ENCODE measurements at places on chromosomes 11 and 22.

DNA sequence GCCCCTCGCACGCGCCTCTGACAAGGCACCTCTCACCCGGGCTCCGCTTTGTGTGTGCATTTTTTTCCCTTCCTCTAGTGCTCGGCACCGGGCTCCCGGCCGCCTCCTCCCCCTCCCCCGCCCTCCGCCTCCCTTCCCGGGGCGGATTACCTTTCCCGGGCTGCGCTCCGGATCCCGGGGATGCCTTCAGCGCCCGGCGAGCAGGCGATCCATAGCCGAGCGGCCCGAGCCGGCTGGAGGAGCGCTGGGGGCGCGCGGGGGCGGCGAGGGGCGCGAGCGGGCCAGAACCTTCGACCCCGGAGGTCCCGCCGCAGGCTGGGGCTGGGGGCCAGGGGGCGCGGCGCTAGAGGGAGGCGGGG, 282 bp downstream of the MPPED2 start:
- DNase-seq = no peak

DNA sequence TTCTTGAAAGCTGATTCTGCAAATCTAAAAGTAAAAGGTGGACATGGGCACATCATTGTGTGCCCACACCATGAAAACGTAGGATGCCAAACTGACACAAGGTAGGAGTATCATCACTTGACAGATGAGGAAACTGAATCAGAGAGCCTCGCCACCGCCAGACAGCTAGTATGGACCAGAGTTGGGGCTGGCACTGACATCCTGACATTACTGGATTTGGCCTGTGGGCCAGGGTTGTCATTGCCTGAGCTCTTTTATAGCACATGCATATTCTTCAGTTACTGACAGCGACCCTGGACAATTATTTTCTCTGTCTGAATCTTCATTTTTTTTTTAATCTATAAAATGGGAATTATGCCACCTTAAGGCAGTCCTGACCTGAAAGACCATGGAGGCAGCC, 16.5 kb downstream of the USP35 start:
- no peak for DNase-seq

DNA sequence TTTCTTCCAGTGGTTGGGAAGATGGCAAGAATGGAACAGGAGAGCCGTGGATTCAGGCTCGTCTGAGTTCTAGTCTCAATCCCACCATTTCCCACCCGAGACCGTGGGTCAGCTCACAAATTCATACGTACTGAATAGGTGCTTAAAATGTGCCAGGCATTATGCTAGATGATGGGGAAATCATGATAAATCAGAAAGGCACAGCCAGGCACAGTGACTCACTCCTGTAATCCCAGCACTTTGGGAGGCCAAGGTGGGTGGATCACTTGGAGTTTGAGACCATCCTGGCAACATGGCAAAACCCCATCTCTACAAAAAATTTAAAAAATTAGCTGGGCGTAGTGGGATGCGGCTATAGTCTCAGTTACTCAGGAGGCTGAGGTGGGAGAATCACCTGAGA, 7.1 kb downstream of the TRIOBP start:
- no peak for DNase-seq

DNA sequence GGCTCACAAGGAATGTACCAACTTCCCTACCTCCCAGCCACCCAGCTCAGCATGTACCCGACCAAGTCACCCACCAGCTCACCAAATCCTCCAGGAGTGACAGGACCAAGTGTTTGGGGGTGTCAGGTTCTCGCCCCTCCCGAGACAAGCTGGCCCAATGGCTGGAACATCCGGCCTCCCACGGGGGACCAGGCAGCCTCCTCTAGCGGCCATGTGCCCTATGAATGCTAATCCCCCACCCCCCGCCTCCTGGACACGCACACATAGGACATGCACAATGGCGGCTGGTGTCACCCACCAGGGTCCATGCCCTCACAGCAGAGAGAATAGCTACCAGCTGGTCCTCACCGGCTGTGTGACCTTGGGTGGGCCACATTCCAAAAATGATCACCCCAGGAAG, 151.0 kb downstream of the MN1 start:
- DNase-seq = no peak

DNA sequence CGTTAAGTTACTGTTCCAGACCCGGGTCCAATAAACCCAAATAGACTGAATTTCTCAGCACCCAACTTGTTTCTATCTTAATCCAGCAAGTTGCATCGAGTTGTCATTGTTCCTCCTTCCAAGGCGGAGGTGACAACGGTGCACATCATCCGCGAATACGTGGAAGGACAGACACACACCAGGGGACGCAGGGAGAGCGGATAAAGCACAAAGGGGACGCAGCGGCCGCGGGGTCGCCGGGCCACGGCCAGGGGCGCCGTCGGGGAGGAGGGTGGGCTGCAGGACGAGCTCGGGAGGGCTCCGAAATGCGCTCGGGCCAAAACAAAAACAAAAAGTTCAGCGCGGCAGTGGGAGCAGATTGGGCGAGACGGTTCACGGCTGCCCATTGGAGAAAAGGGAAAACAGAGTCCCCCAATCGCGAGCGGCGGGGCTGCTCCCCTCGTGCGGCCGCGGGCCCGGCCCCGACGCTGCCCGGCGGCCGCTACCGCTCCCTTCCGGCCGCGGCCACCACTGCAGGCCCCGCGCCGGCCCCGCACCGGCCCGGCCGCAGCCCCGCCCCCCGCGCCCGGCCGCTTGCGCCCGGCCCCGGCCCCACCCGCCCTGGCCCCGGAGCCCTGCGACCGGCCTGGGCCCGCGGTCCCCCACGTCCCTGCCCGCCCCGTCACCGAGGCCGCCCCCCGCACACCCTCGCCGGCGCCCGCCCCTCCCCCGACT, 518 bp downstream of the KMT5B start:
- DNase-seq = peak; percentile 19

DNA sequence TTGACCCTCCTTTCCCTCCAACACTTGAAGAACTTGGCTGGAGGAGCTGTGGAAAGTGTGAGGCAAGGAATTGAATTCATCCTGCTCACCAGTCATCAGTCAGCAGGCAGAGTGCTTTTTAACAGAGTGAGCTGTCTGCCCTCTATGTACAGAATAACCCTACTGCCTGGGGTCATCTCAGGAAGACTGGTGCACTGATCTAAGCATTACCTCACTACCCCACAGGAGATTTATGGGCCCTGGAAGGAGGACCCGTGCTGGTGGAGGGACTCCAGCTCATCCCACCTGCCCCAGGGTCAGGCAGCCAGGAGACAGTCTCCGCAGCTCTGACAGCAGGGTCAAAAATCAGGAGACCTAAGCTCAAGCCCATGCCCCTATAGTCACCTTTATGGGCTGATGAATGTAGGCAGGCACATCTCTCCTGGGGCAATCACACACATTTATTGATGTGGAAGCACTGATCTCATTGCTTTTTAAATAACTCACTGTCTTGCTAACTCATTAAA, 270.8 kb upstream of the SESN3 start:
- DNase-seq = no peak

GRCh38 chr11:60830478-60831142, 11.3 kb upstream of the CCDC86 start:
- no peak for DNase-seq

GRCh38 chr22:45285263-45286058, 712 bp downstream of the UPK3A start:
- no peak for DNase-seq

DNA sequence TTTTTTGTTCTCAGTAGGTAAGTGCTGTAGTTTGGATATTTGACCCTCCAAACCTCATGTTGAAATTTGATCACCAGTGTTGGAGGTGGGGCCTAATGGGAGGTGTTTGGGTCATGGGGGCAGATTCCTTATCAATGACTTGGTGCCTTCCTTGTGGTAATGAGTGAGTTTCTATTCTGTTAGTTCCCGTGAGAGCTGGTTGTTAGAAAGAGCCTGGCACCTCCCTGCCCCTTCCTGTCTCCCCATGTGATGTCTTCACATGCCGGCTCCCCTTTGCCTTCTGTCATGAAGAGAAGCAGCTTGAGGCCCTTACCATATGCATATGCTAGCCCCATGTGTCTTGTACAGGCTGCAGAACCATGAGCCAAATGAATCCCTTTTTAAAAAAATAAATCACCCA, 138.3 kb downstream of the TMEM135 start:
- no peak for DNase-seq

GRCh38 chr11:5071799-5072198, 2.4 kb downstream of the OR52E1 start:
- no peak for DNase-seq

GRCh38 chr11:80632156-80632555, 1191.3 kb upstream of the TENM4 start:
- no peak for DNase-seq

DNA sequence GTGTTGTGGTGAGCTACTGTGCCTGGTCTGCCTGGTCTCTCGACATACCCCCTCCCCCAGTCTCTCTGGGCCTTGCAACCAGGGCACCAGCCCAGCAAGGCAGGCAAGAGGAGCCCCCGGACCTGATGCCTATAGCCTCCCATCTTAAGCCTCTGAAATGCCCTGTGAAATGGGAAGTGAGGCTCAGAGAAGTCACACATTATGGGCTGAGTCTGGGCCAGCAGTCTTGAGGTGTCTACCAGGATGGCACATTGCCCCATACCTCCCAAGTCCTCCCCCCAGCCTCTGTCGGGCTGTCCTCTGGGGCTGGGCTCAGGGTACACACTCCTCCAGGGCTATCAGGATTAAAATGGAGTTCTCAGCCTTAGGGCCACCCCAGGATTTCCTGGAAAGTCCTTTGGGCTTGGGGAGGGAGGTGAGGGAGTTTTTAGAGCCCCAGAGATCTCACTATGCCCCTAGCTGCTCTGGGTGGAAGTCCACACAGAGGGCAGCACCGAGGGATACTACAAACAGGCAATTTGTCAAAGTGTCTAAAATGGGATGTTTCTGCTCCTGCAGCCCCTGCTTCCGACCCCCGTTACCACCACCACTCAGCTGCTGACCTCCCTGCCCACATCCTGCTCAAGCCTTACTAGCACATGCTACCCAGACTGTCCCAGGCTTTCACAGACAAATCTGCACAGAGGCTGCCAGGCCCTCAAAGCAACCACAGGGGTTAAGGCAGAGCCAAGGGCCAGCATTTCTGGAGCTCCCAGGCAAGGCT, 3.1 kb upstream of the SH3BP1 start:
- no peak for DNase-seq

DNA sequence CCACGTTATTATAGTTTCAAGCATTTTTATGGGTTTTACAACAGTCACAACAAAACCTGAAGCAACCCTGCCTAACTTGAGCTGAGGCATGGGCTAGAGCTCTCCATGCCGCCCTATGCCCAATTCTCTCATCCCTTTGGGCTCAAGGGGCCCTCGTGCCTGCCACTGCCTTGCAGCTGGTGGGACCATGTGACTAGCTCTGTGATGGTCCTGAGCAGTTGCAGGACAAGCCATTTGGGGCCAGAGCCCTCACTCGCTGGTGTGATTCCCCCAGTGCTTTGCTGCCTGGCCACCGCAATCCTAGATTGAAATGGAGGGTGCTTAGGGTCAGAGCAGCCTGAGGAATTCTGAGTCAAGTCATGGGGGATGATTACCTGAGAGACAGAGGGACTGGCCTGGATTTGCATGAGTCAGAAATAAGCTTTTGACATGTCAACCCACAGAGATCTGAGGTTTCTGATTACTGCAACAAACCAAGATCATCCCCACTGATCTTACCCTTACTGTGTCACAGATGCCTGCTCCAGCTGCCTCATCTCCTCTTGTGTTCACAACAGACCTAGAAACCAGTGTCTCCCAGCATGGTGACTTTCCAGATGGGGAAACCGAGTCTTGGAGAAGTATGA, 323.7 kb downstream of the BRD1 start:
- DNase-seq = no peak

- no peak for DNase-seq
These were observed 875 bp downstream of the TCP11L1 start for GRCh38 chr11:33040033-33040861.

DNA sequence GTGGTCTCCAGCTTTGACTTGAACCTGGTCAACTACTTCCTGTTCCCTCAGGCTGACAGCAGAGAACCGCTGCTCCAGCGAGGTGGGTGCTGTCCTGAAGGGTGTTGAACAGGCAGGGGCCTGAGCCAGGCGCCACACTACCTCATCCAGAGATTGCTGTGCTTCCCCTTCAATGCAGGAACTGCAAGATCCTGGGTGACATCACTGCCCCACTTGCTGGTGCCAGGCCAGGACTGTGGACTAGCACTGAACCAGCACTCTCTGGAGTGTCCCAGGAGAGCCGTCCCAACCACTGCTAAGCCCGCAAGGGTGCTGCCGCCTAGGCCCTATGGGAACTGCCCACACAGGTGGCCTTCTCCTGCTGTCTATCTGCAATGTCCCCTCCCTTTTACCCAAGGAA, 51.7 kb downstream of the GAB4 start:
- DNase-seq = no peak

GRCh38 chr11:103619938-103620337, 416.5 kb upstream of the DDI1 start:
- DNase-seq = no peak

DNA sequence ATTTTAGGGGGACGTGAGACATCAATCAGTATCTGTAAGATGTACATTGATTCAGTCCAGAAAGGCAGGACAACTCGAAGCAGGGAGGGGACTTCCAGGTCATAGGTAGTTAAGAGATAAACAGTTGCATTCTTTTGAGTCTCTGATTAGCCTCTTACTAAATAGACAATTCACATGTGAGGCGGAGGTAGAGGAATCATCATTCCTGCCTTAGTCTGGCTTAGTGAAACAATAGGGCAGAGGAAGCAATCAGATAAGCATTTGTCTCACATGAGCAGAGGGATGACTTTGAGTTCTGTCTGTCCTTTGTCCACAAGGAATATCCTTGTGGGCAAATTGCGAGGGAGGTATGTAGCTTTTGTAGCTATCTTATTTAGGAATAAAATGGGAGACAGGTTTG, 248.3 kb downstream of the DDX10 start:
- no peak for DNase-seq

GRCh38 chr11:132782102-132782501, 750.2 kb downstream of the OPCML start:
- DNase-seq = no peak

GRCh38 chr11:132211479-132211878, 841.1 kb downstream of the NTM start:
- no peak for DNase-seq

Data from stimulated activated CD4-positive, alpha-beta T cell treated with anti-CD3 and anti-CD28 coated beads, Interleukin-1b, Interleukin-23, amount 100 ng/mL, for 1 hour (primary cell).